Lower lobe of right lung (tissue), 2 donors: ENCODE measurements at places on chromosomes 4 and X.

DNA sequence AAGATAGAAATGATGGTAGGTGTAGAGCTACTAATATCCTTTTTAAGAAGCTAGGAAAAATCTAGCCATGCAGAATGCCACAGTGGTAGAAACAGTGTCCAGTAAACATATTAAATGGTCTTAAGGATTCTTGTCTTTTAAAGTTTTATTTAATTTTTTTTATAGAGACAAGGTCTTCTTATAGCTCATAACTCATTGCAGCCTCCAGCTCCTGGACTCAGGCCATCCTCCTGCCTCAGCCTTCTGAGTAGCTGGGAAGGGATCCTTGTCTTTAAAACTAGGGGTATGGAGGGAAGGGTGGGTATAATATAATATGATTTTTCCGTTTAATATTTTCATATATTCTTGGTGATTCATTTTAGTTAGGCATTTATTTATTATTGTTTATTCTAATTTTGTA lies 3.8 kb downstream of the TMEM165 start:
- no peak for DNase-seq

GRCh38 chr4:44985152-44985551 lies 258.8 kb upstream of the GNPDA2 start:
- DNase-seq: no peak

DNA sequence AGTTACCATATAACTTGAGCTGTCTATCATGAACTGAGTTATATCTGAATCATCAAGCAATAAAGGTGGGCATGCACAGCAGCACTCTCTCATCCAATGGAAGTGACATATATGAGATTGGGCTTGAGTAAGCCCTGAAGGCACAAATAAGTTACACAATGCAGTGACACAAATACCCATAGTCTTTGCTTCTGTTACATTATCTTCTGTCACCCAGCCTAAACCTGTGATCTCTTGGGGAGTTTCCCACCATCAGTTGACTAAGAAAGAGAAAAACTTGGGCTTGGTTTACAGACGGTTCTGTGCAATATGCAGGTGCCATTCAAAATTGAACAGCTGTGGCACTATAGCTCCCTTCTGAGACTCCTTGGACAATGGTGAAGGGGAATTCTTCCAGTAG lies 138.8 kb upstream of the IL15 start:
- no peak for DNase-seq

DNA sequence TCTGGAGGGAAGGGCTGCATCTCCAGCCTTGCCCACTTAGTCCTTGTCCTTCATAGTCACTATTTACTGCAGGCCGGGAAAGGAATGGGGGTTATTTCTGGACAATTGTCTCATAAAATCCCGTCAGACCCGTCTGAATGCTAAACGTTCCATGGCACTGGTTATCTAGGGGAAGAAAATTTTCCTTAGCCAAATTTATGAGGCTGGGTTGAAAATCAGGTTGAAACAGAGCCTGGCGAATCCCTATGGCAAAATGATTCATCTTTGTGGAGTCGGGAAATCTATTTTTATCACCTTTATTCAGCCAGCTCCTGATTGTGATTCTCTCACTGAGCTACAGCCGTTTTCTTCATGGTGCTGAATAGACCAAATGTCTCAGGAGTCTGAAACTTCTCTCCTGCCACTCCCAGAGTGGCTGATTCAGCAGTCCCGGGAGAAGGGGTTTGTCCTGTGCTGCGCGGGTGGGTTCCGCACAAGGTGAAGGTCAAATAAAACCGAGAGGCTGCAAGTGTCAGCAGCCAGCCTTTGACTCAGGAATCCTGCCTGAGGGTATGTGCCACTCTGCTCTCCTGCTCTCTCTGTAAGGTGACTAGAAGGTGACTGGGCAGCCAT lies 1.0 kb downstream of the LIMCH1 start:
- no peak for DNase-seq

- no peak for DNase-seq
Observed at GRCh38 chr4:3340038-3340699, 47.3 kb downstream of the RGS12 start.

- no peak for DNase-seq
Observed at GRCh38 chrX:50865311-50865710, 45.2 kb upstream of the BMP15 start.

DNA sequence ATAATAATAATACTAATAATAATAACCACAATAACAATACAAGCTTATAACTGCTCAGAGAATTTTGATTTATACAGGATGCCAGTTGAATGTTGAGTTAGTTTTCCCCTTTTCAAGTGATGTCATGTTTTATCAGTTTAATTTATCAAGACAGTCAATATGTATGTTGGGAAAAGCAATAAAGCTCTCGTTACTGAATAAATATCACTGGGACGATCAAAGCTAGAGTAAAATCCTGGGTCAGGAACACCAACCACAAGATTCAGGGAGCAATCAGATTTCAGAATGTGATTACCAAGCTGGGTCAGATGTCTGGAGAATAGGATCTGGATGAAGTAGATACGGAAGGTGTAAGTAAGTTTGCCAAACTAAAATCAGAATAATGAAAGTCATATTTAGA lies 179.6 kb downstream of the GRID2 start:
- no peak for DNase-seq

GRCh38 chr4:513327-513726 lies 14.3 kb downstream of the PIGG start:
- no peak for DNase-seq

DNA sequence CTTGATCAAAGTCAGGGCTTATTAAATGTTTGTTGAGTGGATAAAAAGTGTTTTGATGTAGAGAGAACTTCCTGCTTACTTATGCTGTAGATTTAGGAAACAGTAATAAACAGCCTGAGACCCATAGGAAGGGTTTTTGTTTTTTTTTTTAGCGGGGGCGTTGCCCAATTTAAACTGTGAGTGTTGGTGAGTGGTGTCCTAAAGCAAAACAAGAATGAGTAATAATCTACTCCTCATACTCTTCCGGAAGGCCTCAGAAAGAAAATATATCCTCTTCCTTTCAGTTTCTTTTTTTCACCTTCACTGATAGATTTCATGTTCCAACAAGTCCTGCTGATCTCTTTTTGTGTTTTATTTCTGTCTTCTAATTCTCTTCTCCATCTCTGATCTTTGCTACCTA lies 104.4 kb upstream of the SCML1 start:
- no peak for DNase-seq

DNA sequence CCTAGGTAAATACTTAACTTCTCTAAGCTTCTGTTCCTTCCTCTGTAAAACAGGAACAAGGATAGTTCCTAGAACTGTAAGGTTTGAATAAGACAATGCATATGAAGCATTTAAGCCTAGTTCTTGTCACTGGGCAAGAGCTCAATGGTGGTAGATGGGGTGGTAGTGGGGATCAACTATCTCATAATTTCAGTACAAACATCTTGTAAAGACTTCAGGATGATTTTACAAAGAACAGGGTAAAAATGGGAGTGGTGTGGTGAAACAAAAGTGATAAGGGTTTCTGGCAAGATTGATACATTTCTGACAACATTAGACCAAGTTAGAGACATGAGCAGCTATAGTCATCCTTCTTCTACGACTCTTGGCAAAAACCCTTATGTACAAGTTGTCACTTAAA lies 137.8 kb downstream of the SCFD2 start:
- no peak for DNase-seq

- DNase-seq: peak; percentile 94
Observed at GRCh38 chrX:119468551-119469312, 488 bp downstream of the SLC25A5 start.

DNA sequence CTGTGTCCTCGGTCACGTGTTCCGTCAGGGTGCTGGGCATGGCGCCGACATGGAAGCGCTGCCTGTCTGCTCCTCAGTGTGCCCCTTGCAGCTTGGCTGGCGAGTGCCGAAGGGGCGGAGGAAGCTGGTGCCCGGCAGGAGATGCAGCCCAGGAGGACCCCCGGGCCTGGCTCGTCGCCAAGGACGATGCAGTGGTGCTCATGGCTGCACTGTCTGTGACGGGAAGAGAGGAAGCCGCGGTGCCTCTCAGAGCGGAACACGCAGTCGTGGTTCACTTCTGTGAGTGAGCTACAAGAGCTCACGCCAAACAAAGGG lies 38.1 kb downstream of the FGFRL1 start:
- DNase-seq: peak; percentile 44
